ENCODE measurements at places on chromosomes 7 and 10.

DNA sequence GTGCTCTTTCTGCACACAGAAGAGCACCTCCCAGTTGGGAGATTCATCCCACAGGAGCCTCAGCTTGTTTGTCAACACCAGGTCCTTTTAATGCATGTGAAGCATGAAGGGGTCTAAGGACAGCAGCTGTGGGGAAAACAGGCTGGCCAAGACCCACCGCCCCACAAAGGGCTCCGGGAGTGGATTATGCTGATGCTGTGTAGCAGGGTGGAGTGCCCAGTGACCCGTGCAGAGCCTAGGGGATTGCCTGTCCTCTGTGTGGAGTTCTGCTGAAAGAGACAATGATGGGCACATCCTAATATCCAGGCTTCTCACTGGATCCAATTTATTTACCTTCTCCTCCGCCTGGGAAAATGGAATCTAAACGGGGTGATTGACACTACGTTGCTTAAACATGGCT, 74.0 kb downstream of the PIP4K2A start:
- no peak for DNase-seq

- DNase-seq: no peak
Observed at GRCh38 chr7:76292213-76292573, 10.3 kb upstream of the HSPB1 start.

DNA sequence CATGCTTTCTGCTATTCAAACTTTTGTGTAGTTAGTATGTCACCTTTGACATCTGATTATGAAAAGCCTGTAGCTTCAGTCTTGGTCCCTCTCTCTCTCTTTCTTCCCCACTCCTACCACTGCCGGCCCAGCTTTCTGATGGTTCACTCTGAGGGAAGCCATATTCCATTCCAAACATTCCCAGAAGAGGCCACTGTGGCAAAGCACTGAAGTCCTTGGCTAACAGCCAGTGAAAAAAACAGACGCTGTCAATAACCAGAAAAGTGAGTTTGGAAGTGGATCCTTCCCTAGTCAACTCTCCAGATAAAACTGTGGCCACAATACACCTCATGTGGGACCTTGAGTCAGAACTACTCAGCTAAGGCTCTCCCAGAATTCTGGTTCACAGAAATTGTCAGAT, 950.7 kb upstream of the PHF14 start:
- no peak for DNase-seq

GRCh38 chr7:92765725-92766124, 70.6 kb downstream of the CDK6 start:
- DNase-seq: no peak
